ENCODE measurements at places on chromosomes 12 and 14.

DNA sequence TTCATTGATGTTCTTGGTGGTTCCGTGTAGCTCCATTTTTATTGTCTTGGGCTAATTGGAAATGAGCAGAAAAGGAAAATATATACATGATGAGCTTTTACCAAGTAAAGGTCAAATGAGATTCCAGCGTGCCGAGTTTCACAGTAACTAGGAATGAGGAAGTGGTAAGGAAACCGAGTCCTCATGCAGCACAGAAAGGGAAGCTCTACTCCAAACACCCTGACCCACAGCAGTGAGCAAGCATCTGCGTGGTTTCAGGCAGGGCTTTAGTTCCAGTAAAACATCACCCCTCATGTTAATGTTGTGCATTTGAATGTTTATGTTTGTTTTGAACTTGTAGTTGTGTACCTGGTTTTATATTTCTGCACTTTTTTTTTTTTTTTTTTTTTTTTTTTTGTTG is 208.0 kb downstream of the SLC41A2 start:
- DNase-seq, result no peak

GRCh38 chr12:7645395-7646177 is 20.1 kb downstream of the APOBEC1 start:
- no peak for DNase-seq

DNA sequence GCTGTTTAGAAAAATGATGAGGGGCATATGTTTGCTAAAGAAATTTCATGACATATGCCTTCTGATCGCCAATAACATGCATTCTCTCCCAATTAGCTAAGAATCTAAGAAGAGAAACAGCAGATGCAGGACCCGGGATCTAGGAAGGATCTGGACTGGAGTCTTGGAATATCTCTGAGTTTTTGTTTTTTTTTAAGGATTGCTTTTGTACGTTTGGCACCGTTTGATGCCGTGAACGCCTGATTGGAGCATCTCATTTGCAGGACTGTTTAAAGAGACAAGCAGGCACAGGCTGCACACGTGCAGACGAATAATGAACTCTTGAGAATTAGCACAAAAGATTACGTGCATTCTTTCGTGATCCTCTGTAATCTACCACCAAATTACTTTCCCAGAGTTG is 13.6 kb downstream of the EML1 start:
- DNase-seq, result no peak

- no peak for DNase-seq
These were observed 244.4 kb downstream of the NEDD1 start for GRCh38 chr12:97151481-97151880.

DNA sequence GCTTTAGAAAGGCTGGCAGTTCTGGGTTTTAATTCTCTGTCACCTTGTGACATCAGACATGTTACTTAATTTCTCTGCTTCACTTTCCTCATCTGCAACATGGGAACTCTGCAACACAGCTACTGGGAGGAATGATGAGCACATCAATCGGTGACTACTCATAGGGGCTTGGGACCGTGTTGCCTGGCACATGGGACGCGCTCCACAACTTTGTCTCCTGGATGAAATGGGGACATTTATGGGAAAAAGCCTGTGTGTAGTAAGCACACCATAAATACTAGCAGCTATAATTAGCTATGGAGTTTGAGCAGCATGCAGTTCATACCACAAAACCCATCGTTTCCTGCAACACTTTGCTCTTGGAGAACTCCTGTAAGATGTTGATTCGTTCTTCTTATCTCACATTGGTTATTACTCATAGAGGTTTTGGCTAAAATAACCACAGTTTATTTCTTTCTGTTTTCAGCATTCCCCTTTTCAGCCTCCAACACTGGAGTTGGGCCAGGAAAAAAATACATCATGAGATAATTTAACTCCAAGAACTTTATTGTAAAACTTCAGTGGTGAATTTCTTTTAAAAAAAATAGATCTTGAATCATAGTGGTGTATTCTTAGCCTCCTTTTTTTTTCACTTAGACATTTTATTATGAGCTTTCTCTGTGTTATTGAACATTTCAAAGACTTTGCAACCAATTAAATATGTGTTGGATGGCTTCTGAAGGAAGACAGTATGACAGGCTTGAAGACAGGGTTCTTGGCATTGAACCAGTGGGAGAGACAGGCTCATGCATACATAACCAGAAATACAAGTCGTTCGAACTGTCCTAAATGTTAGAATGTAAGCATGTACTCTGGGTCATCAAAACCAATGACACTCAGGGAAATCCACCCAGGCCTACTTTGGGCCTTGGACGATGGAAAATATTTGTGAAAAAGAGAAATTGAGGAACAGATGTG is 72.7 kb downstream of the RIN3 start:
- DNase-seq, result peak; percentile 46

- no peak for DNase-seq
These were observed 135.7 kb upstream of the SYT10 start for GRCh38 chr12:33575346-33575745.

DNA sequence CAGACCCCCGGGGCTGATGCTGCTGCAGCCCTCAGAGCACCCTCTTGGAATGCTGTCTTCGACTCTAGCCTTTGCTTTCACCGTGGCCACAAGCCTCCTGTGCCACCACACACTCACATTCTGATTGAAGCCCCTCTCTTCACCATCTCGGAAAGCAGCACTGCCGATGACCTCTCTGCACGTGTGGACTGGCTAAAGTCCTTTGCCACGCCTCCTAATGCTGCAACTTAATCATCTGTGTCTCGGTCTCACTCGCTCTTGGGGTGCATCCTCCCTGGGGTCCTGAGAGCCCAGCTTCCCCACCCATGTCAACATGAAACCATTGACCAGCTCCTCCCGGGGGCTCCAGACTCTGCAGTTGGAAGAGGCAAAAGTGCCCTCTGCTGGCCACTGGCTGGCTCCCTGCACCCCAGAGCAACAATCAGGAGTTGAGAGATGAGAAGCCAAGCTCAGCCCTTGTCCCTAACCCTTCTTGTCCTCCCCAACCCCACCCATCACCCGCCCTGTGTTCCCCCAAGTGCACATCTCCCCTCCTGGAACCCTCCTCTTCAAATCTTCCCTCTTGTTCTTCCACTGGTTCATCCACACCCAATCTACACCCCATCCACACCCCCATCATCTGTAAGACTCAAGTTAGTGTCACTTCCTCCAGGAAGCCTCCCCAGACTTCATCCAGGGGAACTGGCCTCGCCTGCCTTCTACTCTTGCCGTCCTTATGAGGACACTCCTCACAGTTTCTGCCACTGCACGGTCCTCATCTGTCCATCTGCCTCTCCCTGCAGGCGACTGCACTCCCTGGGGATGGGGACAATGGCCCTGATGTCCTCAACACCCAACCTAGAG is 23.6 kb upstream of the FAM181A start:
- no peak for DNase-seq

- DNase-seq, result no peak
These were observed 56.1 kb downstream of the BTG1 start for GRCh38 chr12:92089559-92089958.

GRCh38 chr12:12592930-12593329 is 18.7 kb upstream of the CREBL2 start:
- DNase-seq, result no peak

- DNase-seq, result no peak
These were observed 2.3 kb downstream of the JDP2 start for GRCh38 chr14:75430116-75430515.

GRCh38 chr14:65169351-65169750 is 67.0 kb upstream of the MAX start:
- DNase-seq, result peak; percentile 78

- DNase-seq, result no peak
These were observed 21.0 kb upstream of the CIPC start for GRCh38 chr14:77077040-77077439.

GRCh38 chr12:114500775-114501473 is 95.0 kb upstream of the TBX5 start:
- DNase-seq, result no peak

Data from GM06990 (cell line).